ENCODE measurements at places on chromosomes 3 and 15.

DNA sequence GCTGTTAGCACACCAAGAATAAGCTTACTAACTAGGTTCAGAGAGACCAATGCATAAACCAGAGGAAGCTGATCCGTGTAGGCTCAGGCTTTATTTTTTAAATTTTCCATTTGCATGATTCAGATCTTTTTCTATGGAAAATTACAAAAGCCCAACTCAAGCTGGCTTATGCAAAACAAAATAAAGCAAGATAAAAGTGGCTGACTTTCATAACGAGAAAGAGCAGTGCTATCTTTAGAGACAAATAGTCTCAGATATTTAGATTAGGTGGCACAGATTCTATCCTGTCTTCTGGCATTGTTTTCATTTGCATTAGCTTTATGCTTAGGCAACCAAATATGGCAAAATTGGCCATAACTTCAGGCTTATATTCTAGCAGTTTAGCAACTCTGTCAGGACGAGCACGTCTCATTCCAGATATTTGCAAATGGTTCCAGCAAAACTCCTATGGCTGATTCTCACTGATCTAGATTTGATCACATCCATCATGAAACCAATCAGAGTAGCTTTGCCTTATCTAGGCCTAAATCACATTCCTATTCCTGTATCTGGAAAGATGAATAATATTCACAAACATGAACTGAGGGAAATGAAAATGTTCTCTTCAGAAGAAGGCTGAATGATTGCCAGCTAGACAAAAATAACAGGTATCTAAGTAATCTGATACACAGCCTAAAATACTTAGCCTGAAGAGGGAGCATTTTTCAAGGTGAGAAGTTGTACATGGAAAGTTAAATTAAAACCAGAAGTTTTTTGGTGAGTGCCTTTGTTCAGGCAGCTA lies 216.4 kb upstream of the DPPA4 start:
- no peak for DNase-seq

GRCh38 chr3:184415203-184415490 lies 35.3 kb downstream of the CHRD start:
- DNase-seq, result no peak

GRCh38 chr3:161049683-161050248 lies 55.4 kb downstream of the B3GALNT1 start:
- DNase-seq, result no peak

DNA sequence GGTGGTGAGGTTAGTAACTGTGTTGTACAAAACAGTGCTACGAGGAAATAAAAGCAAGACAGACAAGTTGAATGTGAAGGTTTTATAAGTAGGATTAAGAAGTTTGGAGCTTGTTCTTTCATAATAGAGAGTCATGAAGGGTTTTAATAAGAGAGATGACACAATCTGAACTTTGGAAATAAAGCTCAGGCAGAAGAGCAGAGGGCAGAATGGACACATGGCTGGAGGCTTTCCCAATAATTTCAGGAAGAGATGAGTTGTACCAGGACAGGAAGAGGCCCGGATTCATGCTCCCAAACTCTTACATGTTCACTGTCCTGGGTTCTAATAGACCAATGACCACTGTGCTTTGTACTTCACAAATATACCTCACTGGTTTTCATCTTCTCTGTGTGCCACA lies 194.8 kb downstream of the SLC9A9 start:
- DNase-seq, result no peak

DNA sequence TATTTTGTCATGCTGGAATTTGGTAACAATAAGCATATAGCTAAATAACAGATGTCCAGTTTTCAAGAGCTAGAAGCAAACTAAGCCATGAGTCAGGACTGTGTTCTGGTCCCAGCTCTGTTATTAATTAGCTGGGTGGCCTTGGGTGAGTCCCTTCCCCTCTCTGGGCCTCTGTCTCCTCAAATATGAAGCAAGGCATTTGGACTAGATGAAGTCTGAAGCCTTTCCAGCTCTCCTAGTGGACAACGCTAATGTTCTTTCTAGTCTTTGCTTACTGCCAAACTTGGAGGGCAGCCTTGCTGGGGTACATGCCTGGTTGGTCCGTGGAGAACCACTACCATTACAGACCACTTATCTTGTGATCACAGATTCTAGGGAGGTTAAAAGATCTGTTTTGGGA lies 127.6 kb downstream of the DUT start:
- DNase-seq, result no peak

GRCh38 chr3:189395825-189396224 lies 224.1 kb downstream of the TPRG1 start:
- no peak for DNase-seq

GRCh38 chr15:42332331-42332730 lies 27.0 kb upstream of the CAPN3 start:
- DNase-seq, result no peak

DNA sequence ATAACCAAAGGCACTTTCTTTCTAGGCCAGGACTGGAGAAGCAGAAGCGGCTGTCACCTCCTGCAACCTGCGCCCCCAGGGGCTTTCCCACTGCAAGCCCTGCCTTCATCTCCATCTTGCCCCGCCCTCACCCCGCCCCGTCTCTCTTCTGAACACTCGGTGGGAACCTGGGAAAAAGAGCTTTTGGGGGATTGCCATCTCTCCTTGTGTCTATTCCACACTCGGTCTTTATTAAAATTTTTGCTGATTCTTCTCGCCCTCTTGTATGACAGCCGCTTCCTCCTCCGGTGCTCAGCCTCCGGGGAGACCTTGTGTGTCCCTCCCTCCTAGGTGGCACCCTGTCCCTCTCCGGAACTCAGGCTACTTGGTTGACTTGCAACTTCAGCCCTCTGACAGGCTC lies 41.9 kb upstream of the SPESP1 start:
- DNase-seq, result no peak

DNA sequence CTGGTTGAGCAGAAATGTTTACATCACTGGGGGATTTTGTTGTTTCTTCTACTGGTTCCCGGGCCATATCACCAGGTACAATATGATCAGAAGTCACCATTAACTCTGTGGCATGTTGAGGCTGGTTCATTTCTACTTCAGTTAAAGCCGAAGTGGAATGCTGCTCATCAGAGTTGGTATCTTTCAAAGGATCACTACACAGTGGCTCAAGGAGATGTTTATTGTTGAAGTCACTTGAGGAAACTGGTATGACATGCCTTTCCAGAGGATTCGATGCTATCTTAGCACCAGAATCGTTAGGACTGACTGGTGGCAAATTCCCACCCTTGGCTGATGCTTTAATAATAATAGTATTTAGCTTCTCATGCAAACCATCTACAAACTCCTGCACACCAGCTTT lies 49.9 kb downstream of the TASOR start:
- no peak for DNase-seq

GRCh38 chr15:25879438-25879837 lies 16.3 kb upstream of the ATP10A start:
- DNase-seq, result no peak

GRCh38 chr3:32424581-32425250 lies 33.1 kb downstream of the CMTM7 start:
- DNase-seq, result no peak

GRCh38 chr3:64444490-64445108 lies 219.3 kb upstream of the PRICKLE2 start:
- no peak for DNase-seq

DNA sequence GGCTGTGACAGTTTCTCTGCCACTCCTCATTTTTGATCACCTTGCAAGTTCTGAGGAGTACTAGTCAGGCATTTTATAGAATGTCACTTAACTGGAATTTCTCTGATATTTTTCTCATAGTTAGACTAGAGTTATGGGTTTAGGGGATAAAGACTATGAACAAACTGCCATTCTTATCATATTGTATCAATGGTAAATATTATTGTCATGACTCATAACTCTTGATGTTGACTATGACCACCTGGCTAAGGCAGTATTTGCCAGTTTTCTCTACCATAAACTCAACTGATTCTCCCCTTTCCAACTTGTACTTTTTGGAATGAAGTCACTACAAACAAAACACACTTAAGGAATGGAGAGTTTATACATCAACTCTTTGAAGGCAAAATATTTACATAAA lies 22.7 kb upstream of the OR5K1 start:
- no peak for DNase-seq

DNA sequence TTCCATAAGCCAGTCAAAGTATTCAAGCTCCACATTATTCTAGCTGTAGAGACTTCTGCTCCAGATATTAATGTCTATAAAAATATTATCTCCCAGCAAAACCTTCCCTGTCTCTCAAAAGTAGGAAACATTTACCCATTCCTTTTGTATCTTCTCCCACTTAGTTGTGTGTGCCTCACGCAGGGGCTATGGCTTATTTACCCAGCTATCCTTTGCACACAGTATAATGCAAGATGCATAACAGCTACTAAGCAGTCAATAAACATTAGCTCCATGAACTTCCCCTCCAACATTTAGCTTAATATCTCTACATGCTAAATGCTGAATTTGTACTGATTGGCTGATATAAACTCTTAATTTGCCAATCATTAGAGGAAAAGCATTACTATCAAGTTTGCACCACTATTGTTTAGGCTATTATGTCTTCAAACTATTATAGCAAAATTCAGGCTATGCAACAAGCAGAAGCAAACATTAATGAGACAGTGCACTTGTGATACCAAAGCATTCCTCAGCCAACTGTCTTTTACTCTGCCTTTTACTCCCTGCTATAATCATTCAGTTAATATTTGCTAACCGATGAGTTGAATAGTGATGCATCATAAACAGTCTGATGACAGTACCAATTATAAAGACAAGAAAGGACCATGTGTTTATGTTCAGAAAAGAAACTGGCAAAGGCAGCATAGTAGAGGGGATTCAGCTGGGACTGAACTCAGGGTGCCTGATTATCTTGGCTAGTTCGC lies 81.2 kb downstream of the PLCH1 start:
- DNase-seq, result no peak

- no peak for DNase-seq
Observed at GRCh38 chr3:171792531-171792930, 17.8 kb downstream of the PLD1 start.

DNA sequence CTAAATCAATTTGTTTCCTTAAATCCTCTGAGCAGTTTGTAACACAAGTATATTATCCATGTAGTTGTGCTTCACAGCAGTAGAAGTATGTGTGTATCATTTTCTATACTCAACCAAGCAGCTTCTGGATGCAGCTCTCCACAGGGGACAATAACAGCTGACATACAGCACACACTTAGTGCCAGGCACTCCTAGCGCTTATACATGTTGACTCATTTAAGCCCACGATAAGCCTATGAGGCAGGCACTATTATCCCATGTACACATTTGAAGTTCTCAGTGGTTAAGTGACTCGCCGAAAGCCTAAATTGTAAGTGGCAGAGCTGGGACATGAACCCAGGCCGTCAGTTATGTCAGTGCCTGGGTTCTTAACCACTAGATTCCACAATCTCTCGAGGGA lies 20.3 kb upstream of the LPP start:
- no peak for DNase-seq

GRCh38 chr15:37536967-37537605 lies 397.4 kb upstream of the TMCO5A start:
- DNase-seq, result no peak

DNA sequence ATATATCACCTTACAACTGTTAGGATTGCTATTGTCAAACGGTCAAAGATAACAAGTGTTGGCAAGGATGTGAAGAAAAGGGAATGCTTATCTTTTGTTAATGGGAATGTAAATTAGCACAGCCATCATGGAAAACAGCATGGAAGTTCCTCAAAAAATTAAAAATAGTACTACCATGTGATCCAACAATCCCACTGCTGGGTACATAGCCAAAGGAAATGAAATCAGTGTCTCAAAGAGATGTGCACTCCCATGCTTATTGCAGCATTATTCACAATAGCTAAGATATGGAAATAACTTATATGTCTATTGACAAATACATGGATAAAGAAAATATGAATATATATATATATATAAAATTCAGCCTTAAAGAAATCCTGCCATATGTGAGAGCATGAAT lies 274.6 kb downstream of the EDEM1 start:
- no peak for DNase-seq

DNA sequence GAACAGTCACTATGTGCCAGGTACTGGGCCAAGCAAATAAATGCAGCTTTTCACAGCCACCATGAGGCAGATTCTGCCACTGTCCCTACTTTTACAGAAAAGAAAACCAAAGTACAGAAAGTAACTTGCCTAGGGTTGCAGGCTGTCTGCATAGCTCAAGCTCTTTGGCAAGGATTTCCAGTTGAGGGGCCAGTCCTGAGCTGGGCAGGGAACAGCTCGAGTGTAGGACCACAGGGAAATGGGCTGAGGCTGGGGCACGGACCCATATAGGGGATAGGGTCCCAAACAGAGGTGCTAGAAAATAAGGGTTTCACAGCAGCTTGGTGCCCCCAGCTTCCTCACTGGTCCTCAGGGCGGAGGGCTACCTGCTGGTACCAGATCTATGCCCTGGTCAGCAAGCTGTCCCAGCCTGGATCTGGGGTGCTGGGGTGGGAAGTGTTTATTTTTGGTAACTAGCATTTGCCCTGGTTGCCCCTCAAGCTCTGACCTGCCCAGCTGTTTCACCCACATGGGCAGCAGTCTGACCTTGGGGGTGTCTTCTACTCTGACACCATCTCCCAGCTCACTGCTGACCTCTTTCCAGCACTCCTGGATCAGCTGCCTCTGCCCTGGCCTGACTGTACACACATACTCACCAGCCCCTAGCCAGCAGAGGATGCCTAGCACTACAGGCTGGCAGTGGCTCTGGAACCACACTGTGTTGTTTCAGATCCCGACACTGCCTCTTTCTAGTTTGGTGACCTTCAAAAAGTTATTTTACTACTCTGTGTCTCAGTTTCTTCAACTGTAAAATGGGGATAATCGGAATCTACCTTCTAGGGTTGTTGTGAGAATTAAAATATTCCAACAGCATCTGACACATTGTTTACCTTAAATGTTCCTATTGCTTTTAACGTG lies 16.2 kb downstream of the MRAS start:
- no peak for DNase-seq

Data from NCI-H2171 (cell line).